ENCODE measurements at places on chromosomes 5 and 9.

GRCh38 chr5:66892716-66893115, 296.5 kb downstream of the MAST4 start:
- DNase-seq, result no peak

- no peak for DNase-seq
Measured at GRCh38 chr5:5539590-5539989, 117.1 kb downstream of the ICE1 start.

GRCh38 chr9:78236551-78236910, 656 bp downstream of the CEP78 start:
- no peak for DNase-seq

GRCh38 chr9:127892831-127893230, 6.6 kb downstream of the ST6GALNAC6 start:
- no peak for DNase-seq

GRCh38 chr5:72325566-72326305, 5.6 kb downstream of the PTCD2 start:
- no peak for DNase-seq

DNA sequence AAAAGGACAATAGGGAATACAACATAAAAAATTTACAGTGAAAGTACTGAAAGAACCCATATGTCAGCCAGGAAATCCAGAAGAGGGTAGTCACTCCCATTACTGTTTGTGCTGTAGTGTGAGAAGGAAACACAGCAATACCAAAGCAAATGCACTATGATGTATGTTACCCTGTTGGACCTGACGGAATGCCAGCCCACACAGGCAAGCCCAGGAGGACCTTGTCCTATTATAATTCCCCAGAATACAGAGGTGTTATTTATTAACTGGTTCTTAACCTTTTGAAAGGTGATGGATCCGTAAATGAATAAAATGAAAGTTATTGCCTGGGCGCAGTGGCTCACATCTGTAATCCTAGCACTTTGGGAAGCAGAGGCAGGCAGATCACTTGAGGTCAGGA, 79.0 kb downstream of the GDA start:
- DNase-seq, result no peak

- DNase-seq, result no peak
Measured at GRCh38 chr5:96207420-96207819, 225.6 kb downstream of the PCSK1 start.

GRCh38 chr9:89182369-89182768, 3.8 kb upstream of the SHC3 start:
- no peak for DNase-seq

- no peak for DNase-seq
Measured at GRCh38 chr5:2272755-2273154, 390.0 kb upstream of the IRX4 start.

GRCh38 chr5:133147411-133147810, 95.6 kb downstream of the HSPA4 start:
- no peak for DNase-seq

- DNase-seq, result no peak
Measured at GRCh38 chr9:86613943-86614342, 259.7 kb upstream of the TUT7 start.

DNA sequence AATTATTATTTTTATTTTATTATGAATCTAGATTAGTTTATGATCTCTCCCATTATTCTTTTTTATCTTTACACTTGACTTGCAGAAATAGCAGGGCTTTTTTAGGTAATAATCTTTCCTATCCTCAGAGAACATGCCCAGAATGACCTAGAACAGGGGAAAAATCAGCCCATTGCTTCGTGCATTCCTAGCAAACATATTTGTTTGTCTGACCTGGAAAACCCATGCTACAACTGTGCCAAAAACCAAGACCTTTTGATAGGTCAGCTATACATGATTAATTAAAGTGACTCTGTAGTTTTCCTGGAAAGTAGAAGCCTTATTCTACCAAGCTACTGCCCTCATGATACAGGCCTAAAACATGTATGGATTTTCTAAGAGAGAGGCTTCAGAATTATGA, 24.1 kb upstream of the CCDC112 start:
- no peak for DNase-seq

GRCh38 chr9:121196389-121196788, 5.3 kb downstream of the RAB14 start:
- DNase-seq, result no peak

GRCh38 chr5:127935398-127935797, 148.2 kb upstream of the SLC12A2 start:
- DNase-seq, result no peak

DNA sequence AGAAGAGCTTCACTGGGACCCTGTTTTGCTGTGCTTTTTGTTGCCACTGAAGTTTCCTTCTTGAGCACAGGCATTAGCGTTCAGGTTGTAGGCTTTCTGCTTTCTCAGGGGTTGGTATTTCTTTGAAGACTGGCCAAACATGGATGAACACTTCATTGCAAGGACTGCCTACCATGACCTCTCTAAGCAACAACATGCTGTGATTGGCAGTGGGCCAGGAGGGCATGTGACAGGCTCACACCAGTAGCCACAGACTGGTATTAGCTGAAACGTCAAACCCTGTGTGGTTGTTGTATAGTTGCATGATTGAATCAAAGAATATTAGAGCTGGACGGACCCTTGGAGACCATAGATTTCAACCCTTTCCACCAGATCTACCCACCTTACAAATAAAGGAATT, 20.0 kb upstream of the MLANA start:
- no peak for DNase-seq

- no peak for DNase-seq
Measured at GRCh38 chr9:115133649-115134048, 15.7 kb upstream of the TNC start.

GRCh38 chr5:4628645-4629385, 511.3 kb upstream of the ADAMTS16 start:
- DNase-seq, result no peak

DNA sequence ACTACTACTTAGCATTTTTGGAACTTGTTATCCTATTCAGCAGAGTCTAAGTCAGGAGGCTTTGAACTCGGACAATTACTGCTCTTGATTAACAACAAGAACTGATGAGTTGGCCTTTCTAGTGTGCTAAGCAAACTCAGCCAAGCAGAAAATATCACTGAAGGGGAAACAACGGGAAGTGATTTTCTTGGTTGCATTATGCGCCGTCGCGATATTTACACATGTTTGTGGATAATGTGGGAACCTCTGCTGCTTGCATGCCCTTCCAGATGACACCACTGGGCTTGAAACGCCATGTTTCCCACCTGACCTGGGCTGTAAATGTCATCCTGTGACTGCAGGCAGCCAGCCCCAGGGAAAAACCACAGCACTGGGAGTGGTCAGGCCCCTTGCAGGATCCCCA, 205.5 kb downstream of the PAX5 start:
- DNase-seq, result no peak

DNA sequence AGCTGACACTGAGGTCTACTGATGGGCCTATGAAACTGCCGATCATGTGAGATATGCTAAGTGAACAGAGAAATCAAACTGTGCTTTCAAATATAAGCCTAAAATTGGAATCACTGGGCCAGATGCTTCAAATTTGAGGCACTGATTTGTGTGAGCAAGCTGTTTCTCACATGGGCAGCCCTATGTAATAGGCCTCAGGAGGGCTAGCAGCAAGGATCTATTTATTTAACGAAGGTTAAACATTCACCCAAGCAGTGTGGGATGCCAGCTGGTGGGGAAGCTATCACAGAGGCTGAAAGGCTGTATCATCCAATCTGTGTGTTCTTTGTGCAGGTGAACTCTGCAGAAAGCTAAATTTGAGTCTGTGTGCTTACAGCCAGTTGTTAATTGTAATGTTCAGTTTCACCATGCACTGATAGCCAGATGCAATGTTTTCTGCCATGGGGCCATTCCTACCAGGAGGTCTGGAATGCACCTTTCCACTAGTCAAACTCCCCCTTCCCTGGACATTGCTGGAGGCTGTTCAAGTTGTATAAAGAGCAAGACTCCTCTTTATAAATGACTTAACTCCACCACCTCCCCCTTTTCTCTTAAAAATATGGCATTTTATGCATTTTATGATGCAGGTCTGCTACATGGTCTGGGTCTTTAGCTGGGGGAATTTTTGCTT, 228.9 kb downstream of the SH3GL2 start:
- no peak for DNase-seq

GRCh38 chr9:2023532-2023931, 8.4 kb downstream of the SMARCA2 start:
- DNase-seq, result no peak

DNA sequence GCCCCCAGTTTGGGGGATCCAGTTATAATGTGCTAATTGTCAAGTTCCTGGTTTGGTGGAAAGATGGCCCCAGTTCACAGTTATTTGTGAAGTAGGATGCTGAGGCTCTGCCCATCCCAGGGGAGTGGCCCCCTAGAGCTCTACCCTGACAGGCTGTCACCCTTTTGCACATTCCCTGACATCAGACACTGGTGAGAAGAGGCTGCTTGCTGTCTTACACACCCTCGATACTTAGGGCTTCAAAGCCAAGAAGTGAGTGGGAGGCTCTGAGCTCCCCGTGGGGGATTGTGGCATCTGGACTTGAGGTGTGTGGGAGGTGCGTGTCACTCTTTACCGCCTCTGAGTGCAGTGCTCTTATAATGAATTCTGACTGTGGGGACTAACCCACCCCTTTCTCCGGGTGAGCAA, 168.5 kb downstream of the DOCK2 start:
- DNase-seq, result no peak

DNA sequence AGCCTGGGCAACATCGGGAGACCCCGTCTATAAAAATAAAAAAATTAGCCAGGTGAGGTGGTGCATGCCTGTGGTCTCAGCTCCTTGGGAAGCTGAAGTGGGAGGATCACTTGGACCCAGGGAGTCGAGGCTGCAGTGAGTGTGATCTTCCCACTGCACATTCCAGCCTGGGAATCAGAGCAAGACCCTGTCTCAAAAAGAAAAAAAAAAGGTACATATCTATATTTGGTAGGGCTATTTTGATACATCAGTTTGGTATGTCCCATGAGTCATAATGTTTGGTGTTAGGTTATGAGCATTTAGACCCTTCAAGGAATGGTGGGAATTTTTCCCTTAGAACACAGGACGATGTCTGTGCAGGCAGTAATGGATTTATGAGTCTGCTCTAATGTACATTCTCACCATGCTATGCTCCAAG, 55.3 kb upstream of the POU4F3 start:
- no peak for DNase-seq

DNA sequence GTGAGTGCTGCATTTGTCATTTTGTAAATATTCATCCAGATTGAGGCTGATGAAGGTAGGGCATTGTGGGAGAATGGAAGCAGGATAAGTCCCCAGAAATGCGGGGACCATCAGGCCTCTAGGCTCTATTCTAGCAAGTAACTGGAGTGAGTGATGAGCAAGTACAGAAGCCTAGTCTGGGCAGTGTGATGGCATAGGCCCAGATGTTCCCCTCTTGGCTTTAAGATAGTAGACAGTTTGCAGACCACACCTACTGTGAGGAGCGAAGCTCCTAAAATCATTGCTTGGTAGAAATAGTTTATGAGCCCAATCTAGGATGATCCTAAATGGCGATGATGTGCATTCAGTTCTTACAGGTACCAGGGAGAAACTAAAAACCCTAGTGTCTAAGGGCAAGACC, 24.3 kb downstream of the NDFIP1 start:
- no peak for DNase-seq

GRCh38 chr5:77774981-77775789, 954 bp downstream of the TBCA start:
- no peak for DNase-seq

DNA sequence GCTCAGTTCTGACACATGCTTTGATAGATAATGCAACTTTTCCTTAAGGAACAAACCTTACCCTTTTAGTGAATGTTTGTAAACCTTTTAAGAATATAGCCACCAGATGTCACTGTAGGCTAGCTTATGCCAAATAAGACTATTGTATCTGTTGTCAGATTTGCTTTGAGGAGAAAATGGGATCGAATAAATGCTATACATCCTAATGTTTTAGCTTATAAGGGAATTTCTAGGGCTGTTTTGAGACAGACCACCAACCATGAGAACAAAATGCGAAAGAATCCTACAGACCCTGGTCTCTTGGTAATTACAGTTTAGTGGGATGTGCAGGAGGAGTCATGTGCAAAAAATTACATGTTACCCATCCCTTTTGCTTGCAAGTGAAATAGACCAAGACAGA, 127.6 kb upstream of the NMUR2 start:
- DNase-seq, result no peak

DNA sequence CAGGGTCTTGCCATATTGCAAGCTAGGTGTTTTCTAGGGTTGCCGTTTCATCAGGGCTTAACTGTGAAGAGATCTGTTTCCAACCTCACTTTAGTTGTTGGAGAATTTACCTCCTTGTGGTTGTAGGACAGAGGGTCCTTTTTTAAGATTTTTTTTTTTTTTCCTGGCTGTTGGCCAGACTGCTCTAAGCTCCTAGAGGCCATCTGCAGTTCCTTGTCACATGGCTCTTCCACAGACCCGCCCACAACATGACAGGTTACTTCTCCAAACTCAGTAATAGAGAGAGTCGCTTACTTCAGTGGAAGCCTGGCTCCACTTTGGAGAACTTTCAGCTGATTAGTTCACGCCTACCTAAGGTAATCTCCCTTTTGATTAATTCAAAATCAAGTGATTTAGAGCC, 543.7 kb downstream of the DMRTA1 start:
- no peak for DNase-seq

GRCh38 chr9:70197216-70198044, 61.3 kb upstream of the SMC5 start:
- no peak for DNase-seq

Data from CD8-positive, alpha-beta T cell (primary cell).